Psoas muscle (tissue), 8 donors: ENCODE measurements at places on chromosomes 2 and 18. TPM values are rescaled to one million over a fixed set of nuclear protein-coding genes. Genes with fewer than 3 reads are reported as not detected.

SCTR gene
- not detected for total RNA-seq

ANKRD36C gene
- 2.8 TPM for total RNA-seq

RAB3GAP1 gene
- total RNA-seq: 38.5 TPM

REEP1 gene
- total RNA-seq: 16.1 TPM

BABAM2 gene
- 74.5 TPM for total RNA-seq

LPIN1 gene
- total RNA-seq: 146 TPM

MAL gene
- total RNA-seq: 0.71 TPM

SLC9A4 gene
- total RNA-seq: not detected

CDH19 gene
- total RNA-seq: 0.25 TPM

- no peak overlapping the region for H3K4me3 ChIP-seq
- no peaks in the 10 kb centered on the region for H3K27me3 ChIP-seq
- H3K27ac ChIP-seq: no peak overlapping the region
- peaks cover 100% of the 10 kb centered on the region for H3K36me3 ChIP-seq
These were observed 77.2 kb upstream of the NFU1 start for GRCh38 chr2:69514406-69514805.

DNA sequence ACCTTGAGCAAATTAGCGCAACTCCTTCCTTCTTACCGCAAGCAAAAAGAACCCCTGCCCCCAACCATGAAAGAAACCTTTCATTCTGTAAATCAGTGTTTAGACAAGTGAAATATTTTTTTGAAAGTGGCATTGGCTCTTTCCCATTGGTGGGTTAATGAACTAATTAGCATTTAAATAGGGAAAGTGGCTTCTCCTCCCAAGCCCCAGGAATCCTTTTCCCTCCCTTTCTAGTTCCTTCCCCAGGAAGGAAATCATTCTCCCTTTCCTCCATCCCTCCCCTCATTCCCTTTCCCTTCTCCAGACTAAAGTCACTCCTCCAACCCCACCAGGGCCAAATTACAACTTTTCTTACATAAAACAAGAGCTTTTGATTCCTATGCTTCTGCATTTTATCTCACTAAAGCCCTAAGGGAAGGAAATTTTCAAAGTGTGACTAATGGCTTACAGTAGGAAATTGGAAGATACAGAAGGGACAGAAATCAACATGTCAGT lies 22.9 kb upstream of the TYMS start:
- H3K27ac ChIP-seq: no peak overlapping the region
- no peak for DNase-seq
- H3K4me3 ChIP-seq: no peak overlapping the region

DNA sequence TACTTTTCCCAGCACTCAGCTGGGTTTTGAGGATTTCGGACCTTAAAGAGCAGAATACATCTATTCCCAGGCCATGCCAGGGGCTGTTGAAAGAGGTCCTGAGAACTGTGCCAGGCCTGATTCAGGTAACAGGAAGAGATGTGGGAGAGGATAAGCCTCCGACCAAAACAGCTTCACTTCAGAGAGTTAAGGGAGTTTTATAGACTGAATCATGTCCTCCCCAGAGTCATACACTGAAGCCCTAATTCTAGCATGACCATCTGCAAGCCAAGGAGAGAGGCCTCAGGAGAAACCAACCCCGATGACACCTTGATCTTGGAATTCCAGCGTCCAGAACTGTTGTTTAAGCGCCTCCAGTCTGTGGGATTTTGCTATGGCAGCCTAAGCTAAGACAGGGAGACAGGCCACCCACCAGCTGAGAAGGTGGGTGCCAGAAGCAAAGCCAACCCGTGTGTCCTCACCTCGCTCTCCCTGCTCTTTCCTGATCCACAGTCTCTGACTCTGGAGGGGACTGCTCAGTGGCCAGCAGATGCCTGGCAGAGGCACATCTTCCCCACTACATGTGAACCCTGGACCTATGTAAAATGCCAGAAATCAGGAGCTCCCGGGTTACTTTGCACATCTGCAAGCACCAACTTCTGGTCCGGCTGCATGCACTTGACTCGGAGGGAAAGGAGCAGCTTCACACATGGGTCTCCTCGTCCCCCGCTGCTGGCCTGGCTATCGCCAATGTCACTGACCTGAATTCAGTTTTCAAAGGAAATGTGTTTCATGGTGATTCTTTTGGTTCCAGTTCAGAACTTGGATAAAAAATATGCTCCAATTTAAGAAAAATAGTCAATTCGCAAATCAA lies 116.8 kb upstream of the EPC2 start:
- H3K4me3 ChIP-seq: no peak overlapping the region
- H3K4me1 ChIP-seq: no peaks in the 10 kb centered on the region
- no peak for DNase-seq
- H3K27me3 ChIP-seq: peaks cover 2% of the 10 kb centered on the region

GRCh38 chr2:156340377-156340776 lies 7.9 kb upstream of the NR4A2 start:
- peaks cover 44% of the 10 kb centered on the region for H3K4me1 ChIP-seq
- DNase-seq: no peak
- H3K36me3 ChIP-seq: no peaks in the 10 kb centered on the region
- H3K27me3 ChIP-seq: no peaks in the 10 kb centered on the region

DNA sequence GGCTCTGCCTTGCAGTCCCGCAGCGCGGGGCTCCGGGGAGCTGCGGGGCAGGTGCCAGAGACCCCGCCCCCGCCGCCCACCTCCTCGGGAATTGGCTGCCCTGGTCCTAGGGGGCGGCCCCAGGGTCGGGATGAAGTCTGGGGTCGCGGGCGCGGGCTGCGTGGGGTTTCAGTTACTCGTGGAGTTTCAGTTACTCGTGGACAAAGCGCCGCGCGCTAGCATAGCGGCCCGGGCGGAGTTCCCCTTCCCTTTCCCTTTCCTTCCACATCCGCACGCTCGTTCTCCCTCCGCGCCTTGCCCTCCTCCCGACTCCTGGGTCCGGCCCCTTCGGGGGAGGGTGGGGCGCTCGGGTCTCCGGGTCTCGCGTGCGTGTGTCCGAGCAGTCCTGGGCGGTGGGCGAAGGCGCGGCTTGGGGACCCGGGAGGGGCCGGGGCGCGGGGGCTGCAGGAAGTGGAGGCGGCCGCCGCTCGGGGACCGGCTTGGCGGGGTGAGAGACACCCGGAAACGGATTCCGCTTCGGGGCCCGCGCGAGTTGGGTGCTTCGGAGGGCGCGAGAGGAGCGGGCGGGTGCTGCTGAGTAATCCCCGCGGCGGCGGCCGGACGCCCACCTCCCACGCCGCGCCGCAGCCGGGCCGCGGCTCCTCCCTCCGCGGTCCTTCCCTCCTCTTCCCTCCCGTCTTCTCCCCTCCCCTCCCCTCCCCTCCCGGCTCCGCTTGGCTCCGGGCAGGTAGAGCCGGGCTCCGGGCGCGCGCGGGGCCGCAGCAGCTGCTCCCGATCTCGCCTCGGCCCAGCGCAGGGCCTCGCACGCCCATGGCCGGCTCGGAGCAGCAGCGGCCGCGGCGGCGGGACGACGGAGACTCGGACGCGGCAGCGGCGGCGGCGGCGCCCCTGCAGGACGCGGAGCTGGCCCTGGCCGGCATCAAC lies at the start of gene TTC39C:
TSS of gene TTC39C (plus strand) at position 693 of the 924 bp plus-strand sequence. CDS start at position 811, 118 bp downstream.
- peaks cover 5% of the 10 kb centered on the region for H3K4me1 ChIP-seq
- H3K27ac ChIP-seq: no peak within 1 kb of the TSS
- peak; percentile 79 for DNase-seq
- H3K4me3 ChIP-seq: peak within 1 kb of the TSS; percentile 79

DNA sequence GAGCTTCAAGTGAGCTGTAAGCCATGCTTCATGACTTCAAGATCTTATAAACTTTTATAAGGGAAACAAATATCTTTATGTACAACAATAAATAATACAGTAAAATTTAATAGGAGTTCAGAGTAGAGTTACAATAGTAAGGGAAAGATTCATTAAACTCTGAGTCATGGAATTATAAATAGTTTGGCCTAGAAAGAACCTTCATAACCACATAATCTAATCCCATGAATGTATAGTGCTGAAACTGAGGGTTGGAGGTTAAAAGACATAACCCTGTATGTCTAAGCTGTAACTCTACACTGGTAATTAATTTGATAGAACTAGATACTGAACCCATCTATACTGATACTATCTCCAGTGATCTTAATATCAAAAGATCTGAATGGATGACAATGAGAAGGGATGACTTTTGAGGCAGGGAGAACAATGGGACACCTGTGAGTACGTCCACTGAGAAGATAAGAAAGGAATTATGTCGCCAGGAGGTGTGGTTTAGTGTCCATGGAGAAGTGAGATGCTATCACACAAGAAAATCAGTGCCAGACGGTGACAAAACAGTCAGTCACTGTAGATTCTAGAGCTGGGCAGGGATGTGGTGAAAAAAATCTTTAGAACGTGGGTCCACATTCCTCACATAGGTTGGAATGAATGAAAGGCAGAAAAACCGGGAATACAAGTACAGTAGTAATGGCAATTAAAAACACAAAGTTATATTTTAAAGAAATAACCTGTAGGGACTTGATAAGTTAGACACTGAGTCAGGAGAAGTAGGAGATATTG lies 1.1 kb downstream of the IL1F10 start:
- no peak for DNase-seq
- no peak overlapping the region for H3K4me3 ChIP-seq

GRCh38 chr2:127072970-127073369 lies 34.0 kb downstream of the BIN1 start:
- H3K27me3 ChIP-seq: no peaks in the 10 kb centered on the region
- DNase-seq: peak; percentile 81
- H3K4me3 ChIP-seq: no peak overlapping the region
- peaks cover 92% of the 10 kb centered on the region for H3K4me1 ChIP-seq
